ENCODE measurements at places on chromosomes 7 and 10. TPM values are rescaled to one million over a fixed set of nuclear protein-coding genes. Genes with fewer than 3 reads are reported as not detected.

Gene MYH16
- total RNA-seq, result 0.36 TPM

Gene CUL2
- 56.3 TPM for total RNA-seq

Gene KCNIP2
- 0.34 TPM for total RNA-seq

Gene DCLRE1C
- total RNA-seq, result 8.2 TPM

Gene ADARB2
- total RNA-seq, result not detected

Gene CRPPA
- 0.34 TPM for total RNA-seq

Gene CTAGE6
- not detected for total RNA-seq

Gene PPP1R17
- total RNA-seq, result not detected

Gene DOCK4
- total RNA-seq, result 9.6 TPM

Gene ABCC2
- total RNA-seq, result 0.71 TPM

Gene CNPY1
- total RNA-seq, result not detected

Gene SRRM3
- 2.1 TPM for total RNA-seq

Gene MINDY4
- total RNA-seq, result 3.5 TPM

Gene MPP7
- total RNA-seq, result 13.7 TPM

Gene GRM3
- not detected for total RNA-seq

Gene HMX2
- total RNA-seq, result not detected

Gene LLCFC1
- not detected for total RNA-seq

Gene SMO
- 3.1 TPM for total RNA-seq

Gene PPP2R2D
- 35.5 TPM for total RNA-seq

Gene PLCE1
- under 0.01 TPM for total RNA-seq

Gene TMEM130
- total RNA-seq, result not detected

Gene NEUROD6
- not detected for total RNA-seq

Measured in nasal cavity respiratory epithelium epithelial cell of viscerocranial mucosa (primary cell).